Esophagus squamous epithelium (tissue), 5 donors: ENCODE measurements at places on chromosomes 6 and 20.

DNA sequence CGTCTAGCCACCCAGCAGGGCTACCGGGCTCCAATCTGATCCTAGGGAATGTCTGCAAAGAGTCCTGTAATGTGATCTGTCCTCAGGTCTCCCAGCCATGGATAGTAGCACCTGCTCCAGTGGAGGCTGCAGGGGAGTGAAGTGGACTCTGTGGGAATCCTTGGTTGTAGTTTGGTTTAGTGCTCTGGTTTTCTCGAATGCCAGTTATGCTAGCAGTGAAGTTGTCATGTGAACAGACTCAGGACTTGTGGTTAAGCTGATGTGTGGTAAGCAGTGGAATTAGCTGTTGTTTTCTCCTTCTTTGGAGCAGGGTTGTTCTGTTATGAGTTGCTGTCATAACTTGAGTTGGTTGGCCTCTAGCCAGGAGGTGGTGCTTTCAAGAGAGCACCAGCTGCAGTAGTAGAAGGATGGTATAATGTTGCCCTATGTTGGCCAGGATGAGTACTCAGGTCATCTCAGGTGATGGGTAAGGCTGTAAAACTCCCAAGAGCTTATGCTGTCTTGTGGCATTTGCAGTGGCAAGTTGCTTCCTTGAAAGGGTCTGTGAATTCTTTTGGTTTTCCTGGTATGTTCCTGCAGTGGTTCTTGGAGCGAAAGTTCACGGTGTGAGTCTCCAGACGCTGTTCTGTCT lies 390.2 kb downstream of the UTRN start:
- DNase-seq = no peak

DNA sequence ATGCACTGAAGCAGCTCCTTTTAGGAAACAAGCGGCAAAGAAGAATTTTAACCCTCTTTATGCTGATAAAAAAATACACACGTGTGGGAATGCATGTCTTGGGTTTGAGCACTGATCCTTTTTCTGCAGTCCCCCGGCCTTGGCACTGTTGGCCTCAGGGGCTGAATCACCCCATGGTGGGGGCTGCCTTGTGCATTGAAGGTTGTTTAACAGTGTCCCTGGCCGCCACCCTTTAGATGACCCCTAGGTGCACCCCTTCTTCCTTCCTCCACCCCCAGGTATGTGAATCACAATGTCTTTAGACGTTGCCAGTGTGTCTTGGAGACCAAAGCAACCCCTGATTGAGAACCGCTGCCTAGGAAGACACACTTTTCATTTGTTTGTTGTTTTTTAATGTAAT lies 190.7 kb downstream of the CDH4 start:
- no peak for DNase-seq

DNA sequence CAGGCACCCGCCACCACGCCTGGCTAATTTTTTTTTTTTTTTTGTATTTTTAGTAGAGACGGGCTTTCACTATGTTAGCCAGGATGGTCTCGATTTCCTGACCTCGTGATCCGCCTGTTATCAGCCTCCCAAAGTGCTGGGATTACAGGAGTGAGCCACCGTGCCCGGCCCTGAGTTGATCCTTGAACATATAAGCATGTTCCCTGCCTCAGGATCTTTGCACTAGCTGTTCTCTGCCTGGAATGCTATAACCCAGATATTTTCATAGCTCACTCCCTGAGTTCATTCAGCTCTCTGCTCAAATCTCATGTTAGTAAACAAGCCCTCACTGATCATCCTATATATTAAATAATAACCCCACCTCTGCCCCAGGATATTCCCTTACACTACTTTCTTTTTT lies 9.0 kb upstream of the DLK2 start:
- DNase-seq = no peak

DNA sequence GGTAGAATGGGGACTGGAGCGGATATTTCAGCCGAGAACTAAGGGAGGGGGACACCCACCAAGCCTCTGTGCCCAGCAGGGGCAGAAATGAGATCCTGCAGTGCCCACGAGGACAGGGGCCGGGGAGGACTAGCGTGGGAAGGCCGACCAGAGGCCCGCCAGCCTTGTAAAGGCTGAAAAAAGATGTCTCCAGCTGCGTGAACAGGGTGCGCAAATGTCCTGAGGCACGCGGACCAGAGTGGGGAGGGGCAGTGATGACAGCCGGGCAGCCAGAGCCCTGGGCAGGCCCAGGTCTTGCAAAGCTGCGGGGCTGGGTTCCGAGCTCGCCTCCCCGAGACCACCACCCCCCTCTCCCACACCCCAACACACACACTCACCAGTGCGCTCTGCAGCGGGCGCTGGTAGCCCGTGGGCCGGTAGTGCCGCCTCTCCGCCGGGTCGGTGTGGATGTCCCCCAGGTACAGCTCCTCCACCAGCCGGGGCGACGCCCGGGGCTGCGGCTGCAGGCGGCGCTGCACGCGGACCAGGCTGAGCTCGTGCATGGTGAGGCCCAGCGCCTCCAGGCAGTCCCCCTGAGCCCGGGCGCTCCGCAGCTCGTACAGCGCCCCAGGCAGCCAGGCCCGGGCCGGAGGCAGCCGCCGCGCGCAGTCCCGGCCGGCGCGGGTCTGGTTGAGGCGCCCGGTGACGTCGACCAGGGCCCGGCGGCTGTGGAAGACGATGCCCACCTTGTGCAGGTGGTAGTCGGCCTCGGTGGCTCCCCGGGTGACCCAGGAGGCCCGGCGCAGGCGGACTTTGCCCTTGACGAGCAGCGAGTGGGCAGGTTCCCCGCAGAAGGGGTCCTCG lies 48.2 kb downstream of the APCDD1L start:
- no peak for DNase-seq

- DNase-seq = no peak
These were observed 69.1 kb upstream of the TOP1 start for GRCh38 chr20:40959325-40960092.
